ENCODE measurements at places on chromosomes 12 and 14.
A peak's percentile ranks its signal among the peaks of the same experiment; 100 is the strongest.

DNA sequence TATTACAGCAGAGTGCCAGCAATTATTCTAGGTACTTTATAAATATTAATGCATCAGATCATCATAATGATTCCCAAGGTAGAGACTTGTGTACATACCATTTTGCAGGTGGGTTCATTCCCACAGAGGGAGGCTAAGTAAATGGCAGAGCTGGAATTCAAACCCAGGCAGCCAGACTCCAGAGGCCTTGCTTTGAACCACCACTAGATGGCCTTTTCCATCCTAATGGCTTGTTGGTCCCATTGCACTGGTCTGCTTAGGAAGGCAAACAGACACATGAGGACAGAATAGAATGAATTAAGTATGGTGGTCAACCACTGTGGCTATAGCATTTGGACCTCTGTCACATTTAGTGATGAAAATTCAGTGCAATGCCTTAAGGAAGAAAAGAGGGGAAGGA lies 158.7 kb downstream of the METTL25 start:
- DNase-seq = no peak

GRCh38 chr12:15090441-15090840 lies 117.6 kb downstream of the PDE6H start:
- no peak for DNase-seq

DNA sequence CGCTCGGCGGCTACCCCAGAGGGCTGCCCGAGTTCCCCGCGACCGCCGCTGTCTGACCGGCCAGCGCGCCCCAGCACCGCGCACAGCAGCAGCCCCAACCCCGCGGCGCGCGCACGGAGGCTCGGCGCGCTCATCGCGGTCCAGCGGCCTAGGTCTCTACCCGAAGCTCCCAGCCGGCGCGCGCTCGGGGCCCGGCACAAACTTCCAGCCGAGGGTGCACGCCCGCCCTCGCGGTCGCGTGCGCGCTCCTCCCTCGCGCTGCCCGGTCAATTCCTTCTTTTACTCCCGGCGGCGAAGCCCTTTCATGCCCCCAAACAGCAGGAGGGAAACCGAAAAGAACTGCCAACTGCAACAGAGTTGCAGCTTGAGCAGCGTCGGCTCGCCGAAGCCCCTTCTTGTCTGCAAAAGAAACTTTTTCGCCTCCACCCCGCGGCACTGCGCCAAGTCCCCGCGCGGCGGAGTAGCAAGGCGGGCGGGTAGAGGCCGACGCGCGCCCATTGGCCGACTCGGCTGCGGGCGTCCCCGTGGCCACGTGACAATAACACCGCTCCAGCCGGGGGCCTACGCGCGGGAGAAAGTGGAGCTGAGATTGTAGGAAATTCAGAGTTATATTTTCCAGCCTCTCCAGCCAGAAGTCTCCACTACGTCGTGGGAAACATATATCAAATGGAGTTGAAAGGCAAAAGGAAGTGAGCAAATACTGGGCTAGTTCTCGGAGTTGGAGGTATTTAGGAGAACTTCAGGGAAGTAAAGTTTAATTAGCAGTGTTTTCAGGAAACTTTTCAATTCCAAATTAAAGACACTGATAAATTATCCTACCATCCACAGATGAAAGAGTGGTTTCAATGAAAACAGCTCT lies at the start of gene LRIG3:
Gene LRIG3 (minus strand): TSS at position 403 of the 859 bp plus-strand sequence. CDS start 269 bp downstream, at position 134.
- DNase-seq = peak; percentile 84

DNA sequence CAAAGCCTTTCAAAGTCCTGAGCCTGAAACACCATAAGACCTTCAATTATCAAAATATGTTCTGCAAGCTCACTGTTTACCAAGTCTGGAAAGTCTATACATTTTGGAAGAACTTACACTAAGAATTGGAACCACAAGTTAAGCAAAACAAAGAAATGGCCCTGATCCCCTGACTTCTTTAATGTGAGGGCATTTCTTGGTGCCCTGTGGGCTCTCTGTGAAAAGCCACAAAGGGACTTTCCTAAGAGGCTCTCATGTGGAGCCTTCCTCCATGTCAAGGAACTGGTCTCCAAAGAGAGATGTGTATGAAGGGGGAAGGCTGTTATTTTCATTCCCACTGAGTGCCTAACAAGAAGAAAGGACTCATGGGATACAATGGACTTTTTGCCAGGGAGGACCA lies 13.5 kb upstream of the MYH6 start:
- DNase-seq = no peak

DNA sequence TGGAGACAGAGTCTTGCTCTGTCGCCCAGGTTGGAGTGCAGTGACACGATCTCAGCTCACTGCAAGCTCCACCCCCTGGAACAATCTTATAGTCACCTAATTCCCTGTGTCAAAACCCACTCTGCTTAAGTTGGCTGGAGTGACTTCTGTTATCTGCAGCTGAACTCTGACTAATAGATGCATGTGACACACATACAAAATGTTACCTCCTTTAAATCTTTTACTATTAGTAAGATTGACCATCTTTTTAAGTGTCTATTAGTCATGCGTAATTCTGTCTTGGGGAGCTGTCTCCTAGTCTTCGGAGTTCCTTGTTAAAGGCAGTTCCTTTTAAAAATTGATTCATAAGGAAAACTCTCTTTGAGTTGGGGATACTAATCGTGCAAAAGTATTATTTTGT lies 7.4 kb downstream of the IFI27L1 start:
- no peak for DNase-seq

- DNase-seq = no peak
Measured at GRCh38 chr14:90503582-90503981, 106.8 kb downstream of the CALM1 start.

DNA sequence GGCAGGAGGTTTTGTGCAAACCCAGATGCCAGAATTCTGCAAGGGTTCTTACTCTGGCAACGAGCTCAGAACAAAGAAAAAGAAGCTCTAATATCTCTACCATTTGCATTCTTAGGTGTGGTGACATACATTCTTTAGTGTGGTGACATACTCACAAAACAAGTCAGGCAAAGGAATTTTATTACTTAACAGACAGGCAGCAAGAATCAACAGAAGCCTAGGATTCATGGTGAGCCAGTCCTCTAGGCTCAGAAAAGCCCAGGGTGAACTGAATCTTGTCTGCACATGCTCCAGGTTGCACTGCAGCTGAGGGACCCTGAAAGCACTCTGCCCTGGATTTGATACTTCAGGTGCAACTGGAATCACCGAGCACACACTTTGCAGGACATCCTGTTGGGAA lies 122.4 kb upstream of the PTPRQ start:
- DNase-seq = no peak

- no peak for DNase-seq
Measured at GRCh38 chr12:113114447-113115178, 20.9 kb downstream of the RASAL1 start.

DNA sequence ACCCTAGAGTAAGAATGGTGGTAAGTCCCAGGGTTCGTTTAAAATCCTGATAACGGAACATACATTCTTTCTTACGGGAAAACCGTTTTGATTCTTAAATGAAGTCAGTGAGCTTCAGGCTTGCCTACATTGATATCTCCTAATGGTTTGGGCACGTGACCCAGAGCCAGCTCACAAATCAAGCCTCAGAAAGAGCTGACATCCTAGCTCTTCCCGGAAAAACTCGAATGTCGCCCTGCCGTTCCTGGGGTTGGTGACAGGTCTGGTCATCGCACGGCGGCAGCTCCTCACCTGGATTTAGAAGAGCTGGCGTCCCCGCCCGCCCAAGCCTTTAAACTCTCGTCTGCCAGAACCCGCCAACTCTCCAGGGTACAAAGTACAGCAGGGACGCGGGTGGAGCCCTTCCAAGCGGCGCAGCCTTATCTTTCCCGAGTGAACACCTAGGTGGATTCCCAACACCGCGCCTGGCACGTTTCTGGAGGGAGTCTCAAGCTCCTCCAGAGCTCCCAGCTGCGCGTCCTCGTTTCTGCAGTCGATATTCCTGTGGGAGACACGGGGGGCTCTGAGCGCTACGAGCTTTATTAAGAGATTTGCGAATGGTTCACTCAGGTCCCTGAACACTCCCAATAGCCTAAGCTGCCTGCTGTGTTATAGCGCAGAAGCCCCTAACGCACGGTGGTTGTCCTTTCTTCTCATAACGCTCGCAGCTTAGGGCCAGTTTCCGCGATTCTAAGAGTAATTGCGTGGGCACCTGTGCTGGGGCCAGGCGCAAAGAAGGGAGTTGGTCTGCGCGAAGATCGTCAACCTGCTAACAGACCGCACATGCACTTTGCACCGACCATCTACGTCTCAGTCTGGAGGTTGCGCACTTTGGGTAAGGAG lies at the start of gene SSTR1:
Gene SSTR1 (plus strand): TSS at position 169 of the 882 bp plus-strand sequence. CDS start 1,486 bp downstream, outside the sequence.
- DNase-seq = no peak

GRCh38 chr14:99790201-99790977 lies 2.8 kb upstream of the EML1 start:
- DNase-seq = no peak

DNA sequence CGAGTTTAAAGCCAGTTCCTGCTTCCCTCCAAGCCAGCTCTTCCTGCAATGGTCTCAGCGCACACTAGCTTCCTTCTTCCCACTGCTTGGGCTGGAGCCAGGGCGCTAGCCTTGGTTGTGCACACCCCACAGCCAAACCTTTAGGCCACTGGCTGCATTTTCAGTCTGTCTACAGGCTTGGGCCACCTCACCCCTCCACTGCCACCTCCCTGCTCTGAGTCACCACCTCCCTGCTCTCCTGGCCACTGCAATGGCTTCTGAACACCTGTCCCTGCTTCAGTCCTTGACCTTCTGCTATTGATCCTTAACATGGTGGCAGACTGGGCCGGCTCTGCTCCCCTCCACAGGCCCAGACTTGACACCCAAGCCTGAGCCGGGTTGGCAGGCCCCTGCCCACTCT lies 151.1 kb downstream of the RBM19 start:
- DNase-seq = no peak
